Fibroblast of the aortic adventitia (primary cell): ENCODE measurements at places on chromosomes 5 and 9. TPM values are rescaled to one million over a fixed set of nuclear protein-coding genes. Genes with fewer than 3 reads are reported as not detected.

GRCh38 chr9:13919401-13919800, 394.5 kb downstream of the NFIB start:
- DNase-seq = peak; percentile 40

DNA sequence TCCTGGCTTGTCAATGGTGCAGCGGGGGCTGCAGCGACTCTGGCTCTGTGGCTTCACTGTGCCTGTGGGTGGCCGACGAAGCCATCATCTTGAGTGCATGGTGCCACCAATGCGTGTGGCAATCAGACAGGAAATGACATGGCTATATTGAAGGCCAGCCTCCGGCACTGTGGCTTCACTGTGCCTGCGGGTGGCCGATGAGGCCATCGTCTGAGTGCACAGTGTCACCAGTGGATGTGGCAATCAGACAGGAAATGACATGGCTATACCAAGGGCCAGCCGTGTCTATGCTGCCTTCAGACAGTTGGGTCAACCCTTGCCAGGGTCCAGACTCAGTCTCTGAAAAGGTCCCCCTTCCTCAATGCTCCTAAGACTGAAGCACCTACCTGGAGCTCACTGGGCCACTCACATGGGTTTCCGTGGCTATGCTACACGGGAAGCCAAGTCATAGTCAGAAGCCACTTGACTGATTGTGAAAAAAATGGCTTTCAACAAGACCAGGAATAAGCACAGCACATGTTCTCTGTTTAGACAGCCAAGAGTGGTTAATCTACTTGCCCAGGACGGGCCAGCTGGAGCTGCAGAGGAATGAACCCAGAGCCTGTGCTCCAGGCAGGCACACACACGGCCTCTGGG, 67.5 kb upstream of the S1PR3 start:
- no peak for DNase-seq

RNF180 gene
- total RNA-seq = 1.4 and 3.4 TPM in 2 replicates

- peak; percentile 59 for DNase-seq
Measured at GRCh38 chr9:129669141-129669718, 3.8 kb downstream of the PRRX2 start.

MYORG gene
- 0.90 and 1.3 TPM in 2 replicates for total RNA-seq

FAM153A gene
- not detected in 2 replicates for total RNA-seq

DNAH5 gene
- under 0.01 and 0.18 TPM in 2 replicates for total RNA-seq

DNA sequence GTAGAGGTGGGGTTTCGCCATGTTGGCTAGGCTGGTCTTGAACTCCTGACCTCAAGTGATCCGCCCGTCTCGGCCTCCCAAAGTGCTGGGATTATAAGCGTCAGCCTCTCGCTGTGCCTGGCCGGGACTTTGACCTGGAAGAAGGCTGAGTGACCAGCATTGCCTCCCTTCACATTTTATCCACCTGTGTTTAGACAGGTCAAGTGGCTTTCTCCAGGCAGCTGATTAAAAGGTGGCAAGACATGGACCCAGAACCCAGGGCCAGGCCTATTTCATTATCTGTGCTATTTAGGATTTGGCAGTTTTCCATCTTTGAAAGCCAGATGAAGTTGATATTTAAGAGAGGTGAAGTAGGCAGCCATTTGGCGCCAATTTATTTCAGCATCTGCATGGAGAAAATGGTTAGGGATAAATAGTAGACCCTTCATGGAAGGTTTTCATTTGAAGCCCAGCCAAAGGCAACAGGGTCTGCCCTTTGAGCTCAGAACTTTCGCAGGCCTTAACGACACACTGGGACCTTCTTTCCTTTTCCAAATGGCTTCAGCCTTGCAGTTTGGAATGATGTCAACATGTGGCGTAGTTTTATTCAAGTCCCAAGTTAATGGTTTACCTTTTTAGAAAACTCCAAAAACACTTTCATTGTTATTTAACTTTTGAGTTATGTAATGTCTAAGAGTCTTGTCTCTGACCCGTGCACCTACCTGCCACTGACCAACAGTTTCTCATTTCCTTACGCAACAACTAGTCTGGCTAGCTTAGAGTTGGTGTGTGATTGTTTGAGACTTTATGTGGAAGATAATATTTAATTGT, 8.4 kb downstream of the DAPK1 start:
- DNase-seq = no peak

- DNase-seq = peak; percentile 58
Measured at GRCh38 chr5:146240951-146241350, 37.5 kb downstream of the RBM27 start.

DNA sequence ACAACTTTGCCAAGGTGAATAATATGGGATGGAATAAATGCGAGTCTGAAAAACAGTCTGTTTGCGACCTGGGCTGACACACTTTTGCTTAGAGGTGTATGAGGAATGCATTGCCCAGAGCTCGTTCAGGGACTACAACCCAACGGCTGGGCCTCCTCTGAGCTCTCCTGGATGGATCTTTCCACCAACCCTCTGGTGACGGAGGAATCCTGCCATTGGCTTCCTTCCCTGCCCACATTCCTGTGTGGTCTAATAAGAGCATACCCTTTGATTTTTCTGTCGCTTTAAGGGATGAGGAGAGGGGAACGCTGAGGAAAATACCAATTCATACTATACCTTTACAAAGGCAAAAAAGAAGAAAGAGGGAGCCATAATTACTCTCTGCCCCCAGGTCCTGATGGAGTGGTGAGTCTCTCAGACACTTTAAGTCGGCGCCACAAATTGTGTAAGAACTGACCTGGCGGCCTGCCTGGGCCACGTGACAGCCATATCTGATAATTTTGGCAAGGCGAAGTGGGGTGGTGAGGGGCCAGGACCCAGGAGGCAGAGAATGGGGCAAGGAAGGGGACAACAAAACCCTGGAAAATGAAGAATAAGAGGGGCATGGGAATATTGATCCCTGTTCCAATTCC, 265.2 kb upstream of the MSX2 start:
- DNase-seq = no peak

GRCh38 chr5:72842816-72843215, 26.4 kb downstream of the TNPO1 start:
- no peak for DNase-seq

FOXD4L3 gene
- total RNA-seq = 0.09 TPM in 1 of 2 replicates, not detected in the other

DNA sequence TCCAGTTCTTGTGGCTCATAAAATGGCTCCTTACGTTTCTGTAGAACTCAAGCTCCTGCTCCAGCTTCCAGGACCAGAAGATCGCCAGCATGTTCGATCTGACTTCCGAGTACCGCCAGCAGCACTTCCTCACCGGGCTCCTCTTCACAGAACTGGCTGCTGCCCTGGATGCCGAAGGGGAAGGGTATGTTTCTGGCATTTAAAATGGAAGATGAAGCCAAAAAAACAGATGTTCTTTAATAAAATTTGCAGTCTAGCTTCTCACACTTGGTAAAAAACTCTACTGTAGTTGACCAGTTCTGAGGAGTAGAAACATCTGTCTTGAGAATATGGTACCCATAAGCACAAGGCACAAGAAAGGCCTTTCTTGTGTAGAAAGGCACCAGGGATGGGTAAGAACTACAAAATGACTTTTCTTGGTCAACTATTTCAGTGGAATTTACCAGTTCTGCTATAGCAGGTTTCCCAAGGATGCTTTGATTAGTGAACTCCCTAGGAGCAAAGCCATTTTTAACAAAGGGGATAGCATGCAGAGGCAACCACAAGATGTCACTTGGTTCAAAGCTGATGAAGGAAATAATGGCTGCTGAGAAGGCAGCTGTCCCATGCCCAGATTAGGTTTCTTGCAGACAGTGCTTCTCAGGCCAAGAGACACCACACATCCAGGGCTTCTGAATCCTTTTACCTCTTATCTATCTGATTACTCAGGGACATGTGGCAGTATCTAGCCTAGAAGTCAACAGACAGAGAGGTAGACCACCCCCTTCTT, 192.4 kb downstream of the DOCK8 start:
- peak; percentile 4 for DNase-seq

- no peak for DNase-seq
Measured at GRCh38 chr9:112559629-112560413, 73.2 kb downstream of the KIAA1958 start.

GRCh38 chr9:107870927-107871680, 381.5 kb upstream of the KLF4 start:
- no peak for DNase-seq
